ENCODE measurements at places on chromosomes 3 and 15.

- no peak for DNase-seq
Measured at GRCh38 chr3:42728668-42729364, 26.2 kb upstream of the HHATL start.

GRCh38 chr3:129606636-129607390 lies at the start of gene PLXND1:
TSS of gene PLXND1 (minus strand) at chr3:129606676. CDS start at chr3:129606639, 37 bp downstream.
- peak; percentile 83 for DNase-seq

DNA sequence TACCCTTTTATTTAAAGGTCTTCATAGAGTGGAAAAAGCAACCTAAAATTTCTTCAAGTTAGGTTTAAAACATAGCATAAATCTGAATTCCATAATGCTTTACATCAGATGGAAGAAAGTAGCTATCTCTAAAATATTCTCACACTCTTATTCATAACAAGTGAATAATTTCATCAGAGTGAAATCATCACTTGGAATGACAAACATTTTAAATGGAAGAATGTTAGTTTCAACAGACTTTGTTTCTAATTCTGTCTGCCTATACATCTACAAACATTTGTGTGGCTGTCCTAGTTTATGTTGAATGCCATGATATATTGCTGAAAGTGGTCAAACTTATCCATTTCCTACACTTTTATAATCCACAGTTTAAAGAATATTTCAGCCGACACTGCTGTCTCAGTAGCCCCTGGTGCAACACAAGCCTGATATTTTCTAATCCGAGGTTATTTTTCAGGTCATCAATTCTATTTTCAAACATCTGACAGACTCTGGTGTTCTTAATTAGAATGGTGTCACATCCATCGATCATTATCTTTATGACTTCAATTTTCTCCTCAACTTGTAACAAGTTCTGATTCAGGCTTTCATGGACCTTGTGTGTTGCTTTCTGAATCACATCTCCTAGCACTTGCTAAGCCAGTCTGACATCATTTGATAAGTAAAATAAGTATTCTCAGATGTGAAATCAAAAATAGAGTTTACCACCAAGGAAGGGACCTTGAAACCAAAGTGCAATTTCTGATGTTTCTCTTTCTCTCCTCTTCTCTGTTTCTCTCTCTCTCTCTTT lies 17.1 kb upstream of the CNTN3 start:
- peak; percentile 85 for DNase-seq

DNA sequence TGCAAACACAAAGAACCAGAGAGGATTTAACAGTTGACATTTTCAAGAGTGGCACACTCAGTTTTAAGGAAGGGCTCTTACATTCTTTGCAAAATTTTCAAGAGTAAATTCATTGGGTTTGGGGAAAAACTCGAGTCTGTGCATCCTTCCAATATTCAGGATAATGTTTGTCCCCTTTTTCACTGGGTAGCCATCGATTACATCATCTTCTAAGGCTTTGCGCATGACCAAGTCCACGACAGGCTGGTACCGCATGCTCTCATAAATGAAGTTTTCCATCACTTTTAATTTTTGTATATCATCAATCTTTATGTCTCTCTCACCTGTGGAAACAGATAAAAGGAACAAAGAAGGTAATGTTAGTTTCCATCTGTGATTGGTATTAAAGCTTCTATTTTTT lies 117.5 kb upstream of the TNFAIP8L3 start:
- DNase-seq: no peak

DNA sequence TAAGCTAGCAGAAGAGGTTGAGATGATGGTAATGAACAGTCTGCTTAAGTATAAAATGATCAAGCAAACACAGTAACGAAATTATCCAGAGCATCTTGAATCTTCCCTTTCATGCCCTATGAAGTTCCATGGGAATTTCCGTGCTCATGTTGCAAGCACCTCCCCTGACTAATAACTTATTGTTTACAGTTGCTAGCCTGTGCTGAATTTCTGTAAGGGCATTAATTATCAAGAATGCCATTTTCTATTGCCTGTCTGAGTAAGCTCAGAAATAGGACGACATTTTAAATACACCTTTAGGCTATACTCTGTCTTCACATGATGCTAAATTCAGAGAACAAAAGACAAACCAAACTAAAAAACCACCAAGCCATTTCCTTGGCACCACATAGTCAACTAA lies 257.5 kb upstream of the LRTM1 start:
- peak; percentile 46 for DNase-seq

GRCh38 chr3:60641354-60641753 lies 609.9 kb downstream of the FHIT start:
- no peak for DNase-seq

GRCh38 chr3:128489674-128489926 lies 3.4 kb downstream of the GATA2 start:
- no peak for DNase-seq

DNA sequence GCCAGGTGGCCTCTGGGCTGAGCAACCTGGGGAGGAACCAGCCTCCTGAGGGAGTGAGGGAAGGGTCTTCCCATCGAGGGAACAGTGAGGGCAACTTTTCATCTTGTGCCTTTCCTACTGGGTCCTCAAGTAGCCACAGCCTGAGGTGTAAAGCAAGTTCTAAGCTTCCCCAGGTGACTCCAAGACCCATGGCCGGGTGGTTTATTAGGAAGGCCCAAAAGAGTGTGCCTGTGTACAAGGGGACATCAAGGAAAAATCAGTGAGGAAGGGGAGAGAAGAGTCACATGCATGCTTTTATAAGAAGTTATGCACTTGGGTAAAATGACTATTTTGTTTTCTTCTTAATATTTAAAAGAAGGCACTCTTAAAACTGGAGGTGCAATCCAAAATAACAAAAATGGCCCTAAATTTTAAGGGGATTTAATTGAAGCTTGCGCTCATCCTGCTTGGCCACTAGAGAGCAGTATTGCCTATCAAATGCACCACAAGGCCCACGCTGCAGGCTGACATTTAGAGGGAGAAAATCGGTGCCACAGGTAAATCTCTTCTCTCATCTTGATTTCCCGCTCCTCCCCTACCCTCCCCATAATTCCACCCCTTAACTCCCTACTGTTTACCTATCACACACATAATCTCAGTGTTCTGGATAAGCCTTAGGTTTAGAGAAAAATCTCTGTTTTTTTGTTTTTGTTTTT lies 6.7 kb downstream of the NANOGP8 start:
- DNase-seq: peak; percentile 46

DNA sequence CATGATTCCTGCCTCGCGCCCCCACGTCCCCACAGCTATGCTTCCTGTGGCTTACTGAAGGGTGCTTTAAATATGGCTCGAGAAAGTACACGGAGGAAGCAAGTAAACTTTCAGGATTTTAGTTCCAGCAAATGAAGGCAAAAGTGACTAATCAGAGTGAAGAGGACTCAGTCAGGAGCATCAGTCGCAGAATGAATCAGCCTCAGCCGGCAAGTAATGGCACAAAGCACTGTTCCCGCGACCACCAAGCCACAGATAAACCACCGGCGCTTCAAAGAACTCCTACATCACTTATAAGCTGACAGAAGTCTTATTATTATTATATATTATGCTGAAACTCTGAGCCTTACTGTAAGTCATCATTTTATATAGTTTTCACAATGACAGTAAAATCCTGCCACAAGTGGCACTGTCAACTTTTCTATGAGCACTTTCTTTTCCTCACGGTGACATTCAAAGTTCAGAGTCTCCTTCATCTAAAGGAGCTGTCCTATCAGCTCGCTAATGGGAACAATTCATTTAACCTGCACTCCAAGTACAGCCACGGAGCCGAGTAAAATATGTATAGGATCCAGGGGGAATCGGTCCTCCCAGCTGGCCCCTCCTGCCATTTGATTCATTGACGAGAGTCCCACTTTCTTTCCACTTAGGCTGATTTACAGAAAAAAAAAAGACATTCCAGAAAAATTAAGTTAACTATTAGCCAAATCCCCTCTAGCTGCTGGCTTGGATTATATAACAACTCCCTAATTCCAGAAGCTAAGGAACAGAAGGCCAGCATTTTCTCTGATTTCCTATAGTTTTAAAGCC lies 217.0 kb upstream of the ICE2 start:
- DNase-seq: peak; percentile 41

- no peak for DNase-seq
Measured at GRCh38 chr3:123568034-123568433, 16.8 kb downstream of the HACD2 start.

- DNase-seq: peak; percentile 60
Measured at GRCh38 chr15:70245932-70246622, 148.4 kb upstream of the TLE3 start.

- DNase-seq: no peak
Measured at GRCh38 chr3:100274361-100274760, 13.6 kb downstream of the TBC1D23 start.

DNA sequence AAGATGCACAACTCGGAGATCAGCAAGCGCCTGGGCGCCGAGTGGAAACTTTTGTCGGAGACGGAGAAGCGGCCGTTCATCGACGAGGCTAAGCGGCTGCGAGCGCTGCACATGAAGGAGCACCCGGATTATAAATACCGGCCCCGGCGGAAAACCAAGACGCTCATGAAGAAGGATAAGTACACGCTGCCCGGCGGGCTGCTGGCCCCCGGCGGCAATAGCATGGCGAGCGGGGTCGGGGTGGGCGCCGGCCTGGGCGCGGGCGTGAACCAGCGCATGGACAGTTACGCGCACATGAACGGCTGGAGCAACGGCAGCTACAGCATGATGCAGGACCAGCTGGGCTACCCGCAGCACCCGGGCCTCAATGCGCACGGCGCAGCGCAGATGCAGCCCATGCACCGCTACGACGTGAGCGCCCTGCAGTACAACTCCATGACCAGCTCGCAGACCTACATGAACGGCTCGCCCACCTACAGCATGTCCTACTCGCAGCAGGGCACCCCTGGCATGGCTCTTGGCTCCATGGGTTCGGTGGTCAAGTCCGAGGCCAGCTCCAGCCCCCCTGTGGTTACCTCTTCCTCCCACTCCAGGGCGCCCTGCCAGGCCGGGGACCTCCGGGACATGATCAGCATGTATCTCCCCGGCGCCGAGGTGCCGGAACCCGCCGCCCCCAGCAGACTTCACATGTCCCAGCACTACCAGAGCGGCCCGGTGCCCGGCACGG lies 991 bp downstream of the SOX2 start:
- DNase-seq: peak; percentile 44

DNA sequence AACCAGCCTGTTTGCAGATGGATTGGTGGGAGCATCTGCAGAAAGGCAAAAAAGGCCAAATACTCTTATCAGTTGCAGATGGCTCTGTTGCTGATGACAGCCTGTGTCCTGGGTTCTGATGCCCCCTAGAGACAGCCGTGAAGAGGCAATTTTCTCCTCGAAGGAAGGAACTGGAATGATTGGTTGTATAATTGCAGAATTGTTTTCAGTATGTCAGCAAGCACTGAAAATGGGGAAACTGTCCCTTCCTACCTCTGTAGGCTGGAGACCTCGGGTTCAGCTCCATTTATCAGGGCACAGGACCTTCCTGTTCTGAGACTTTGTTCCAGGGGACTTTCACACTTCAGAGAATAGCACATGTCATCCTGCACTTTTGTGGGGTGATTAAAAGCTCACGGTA lies 103.0 kb downstream of the PGPEP1L start:
- DNase-seq: peak; percentile 76

DNA sequence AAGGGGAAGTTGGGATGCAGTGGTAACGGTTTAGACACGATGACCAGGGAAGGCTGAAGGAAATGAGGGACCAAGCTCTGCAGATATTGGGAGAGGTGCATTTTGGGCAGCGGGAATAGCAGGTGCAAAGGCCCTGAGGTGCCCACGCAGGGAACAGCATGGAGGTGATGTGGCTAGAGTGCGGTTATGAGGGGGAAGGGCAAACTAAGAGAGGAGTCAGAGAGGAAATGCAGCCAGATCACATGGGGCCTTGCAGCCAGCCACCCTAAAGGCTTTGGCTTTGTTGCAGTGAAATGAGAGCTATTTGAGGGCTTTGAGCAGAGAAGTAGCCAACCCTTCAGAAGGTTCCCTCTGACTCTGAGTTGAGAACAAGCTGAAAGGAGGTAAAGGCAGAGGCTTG lies 2.6 kb downstream of the SPATA12 start:
- no peak for DNase-seq

GRCh38 chr15:99446565-99447496 lies 119.0 kb upstream of the MEF2A start:
- DNase-seq: no peak

- DNase-seq: peak; percentile 31
Measured at GRCh38 chr15:76199106-76200082, 111.9 kb downstream of the ETFA start.

DNA sequence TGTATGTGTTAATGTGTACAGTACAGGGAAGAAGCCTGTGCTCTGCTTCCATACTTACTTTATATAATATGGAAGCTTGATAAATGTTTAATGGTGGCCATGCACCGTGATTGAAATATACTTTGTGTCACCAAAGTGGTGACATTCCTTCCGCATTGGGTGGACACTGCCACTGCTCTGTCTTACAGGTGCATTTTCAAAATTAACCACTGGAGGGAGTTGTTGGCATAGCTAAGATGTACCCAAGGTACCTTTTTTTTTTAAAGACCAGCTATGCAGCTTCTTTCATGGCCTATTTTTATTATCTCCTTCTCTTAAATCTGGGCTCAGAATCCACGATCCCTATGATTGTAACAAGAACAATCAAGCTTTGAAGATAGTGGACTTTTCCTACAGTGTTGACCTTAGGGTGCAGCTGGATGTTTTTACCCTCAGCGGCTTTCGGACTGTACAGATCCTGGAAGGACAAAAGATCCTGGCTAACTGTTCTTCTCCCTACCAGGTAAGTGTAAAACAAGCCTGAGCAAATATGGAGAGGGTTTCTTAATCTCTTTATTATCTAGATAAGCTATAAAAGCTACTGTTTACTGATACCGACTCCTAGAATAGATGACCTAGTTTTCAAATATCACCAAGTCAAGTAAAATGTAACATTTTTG lies 21.6 kb upstream of the PAK6 start:
- peak; percentile 71 for DNase-seq

GRCh38 chr3:134677196-134677986 lies 26.6 kb upstream of the KY start:
- DNase-seq: peak; percentile 43

GRCh38 chr15:74843891-74844299 lies 939 bp upstream of the ULK3 start:
- DNase-seq: no peak

GRCh38 chr15:39898317-39898716 lies 21.7 kb downstream of the GPR176 start:
- no peak for DNase-seq

DNA sequence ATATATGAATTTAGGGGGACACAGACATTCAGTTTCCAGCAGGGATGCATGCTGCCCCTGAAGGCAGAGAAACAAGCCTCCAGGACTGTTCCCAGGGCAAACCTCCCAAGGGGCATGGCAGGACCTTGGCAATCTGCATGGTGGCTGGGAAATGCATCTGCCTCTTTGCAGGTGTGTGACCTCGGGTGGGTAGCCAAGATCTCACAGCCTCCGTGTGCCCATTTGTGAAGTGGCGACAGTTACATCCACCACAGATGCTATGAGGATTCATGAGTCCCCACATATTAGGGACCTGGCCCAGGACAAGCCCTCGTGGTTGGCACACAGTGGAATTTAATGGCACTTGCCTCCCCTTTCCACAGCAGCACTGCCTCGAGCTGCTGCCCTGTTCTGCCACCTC lies 29.9 kb downstream of the SLC28A1 start:
- DNase-seq: no peak

DNA sequence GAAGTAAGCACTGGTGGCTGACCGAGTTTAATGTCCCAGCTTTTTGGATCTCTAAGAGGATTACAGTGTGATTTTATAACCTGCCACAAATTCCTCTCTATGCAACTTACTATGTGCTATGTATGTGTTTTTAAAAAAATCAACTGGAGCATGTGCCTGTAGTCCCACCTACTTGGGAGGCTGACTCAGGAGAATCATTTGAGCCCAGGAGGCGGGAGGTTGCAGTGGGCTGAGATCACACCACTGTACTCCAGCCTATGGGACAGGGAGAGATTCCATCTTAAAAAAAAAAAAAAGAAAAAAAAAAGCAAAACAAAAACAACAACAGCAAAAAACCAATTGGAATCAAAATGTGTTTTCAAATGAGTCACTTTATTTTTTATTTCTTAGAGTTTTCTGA lies 29.6 kb downstream of the DUT start:
- DNase-seq: peak; percentile 75

Measured in fibroblast of skin of back (primary cell).